ENCODE measurements at places on chromosomes 16 and 17.

DNA sequence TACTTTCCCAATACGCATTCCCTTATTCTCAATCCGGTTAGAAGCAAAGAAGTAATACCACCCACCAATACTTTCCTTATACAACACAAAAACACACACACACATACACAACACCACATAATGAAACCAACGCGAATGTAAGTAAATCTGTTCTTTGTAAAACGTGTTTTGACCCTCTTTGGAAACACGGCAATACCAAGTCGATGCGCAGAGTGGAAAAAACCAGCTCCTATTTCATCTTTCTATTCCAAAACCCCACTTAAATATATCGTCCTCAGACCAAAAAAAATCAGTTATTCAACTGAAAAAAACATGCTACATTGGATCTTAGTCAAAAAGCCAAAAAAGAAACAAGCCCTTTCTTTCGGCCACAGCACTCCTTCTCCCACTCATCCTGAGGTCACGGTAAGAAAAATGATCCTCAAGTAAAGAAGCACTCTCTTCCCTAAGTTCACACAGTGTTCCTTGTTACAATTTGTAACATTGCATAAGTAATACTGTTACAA is 31.0 kb upstream of the ARL4D start:
- DNase-seq = peak; percentile 21

DNA sequence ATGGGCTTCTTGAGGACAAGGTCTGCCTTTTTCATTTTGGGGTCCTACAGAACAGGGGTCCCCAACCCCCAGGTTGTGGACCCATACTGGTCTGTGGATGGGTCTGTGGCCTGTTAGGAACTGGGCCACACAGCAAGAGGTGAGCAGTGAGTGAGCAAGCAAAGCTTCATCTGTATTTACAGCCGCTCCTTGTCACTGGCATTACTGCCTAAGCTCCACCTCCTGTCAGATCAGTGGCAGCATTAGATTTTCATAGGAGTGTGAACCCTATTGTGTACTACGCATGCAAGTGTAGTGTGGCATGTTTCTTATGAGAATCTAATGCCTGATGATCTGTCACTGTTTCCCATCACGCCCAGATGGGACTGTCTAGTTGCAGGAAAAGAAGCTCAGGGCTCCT is 33.9 kb downstream of the ERN1 start:
- DNase-seq = no peak

- no peak for DNase-seq
Measured at GRCh38 chr17:46053911-46054534, 55.0 kb downstream of the STH start.

- DNase-seq = no peak
Measured at GRCh38 chr17:45768000-45768399, 16.1 kb upstream of the CRHR1 start.

DNA sequence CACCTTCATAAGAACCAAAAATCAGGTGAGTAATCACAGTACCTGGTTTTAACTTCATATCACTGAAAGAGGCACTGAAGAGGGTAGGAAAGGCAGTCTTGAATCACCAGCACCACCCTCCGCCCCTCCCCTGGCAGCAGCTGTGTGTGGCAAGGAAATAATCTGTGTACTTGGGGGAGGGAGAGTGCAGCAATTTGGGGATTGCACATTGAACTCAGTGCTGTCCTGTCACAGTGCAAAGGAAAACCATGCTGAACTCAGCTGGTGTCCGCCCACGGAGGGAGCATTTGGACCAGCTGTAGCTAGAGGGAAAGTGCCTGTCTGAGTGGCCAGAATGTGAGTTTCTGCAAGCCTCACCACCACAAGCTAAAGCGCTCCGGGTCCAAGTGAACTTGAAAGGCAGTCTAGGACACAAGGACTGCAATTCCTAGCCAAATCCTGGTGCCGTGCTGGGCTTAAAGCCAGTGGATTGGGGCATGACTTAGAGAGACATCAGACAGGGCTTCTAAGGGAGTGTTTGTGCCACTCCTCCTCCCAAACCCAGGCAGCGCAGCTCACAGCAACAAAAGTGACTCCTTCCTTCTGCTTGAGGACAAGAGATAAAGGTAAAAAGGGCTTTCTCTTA is 39.7 kb upstream of the ALDH3A1 start:
- DNase-seq = no peak

DNA sequence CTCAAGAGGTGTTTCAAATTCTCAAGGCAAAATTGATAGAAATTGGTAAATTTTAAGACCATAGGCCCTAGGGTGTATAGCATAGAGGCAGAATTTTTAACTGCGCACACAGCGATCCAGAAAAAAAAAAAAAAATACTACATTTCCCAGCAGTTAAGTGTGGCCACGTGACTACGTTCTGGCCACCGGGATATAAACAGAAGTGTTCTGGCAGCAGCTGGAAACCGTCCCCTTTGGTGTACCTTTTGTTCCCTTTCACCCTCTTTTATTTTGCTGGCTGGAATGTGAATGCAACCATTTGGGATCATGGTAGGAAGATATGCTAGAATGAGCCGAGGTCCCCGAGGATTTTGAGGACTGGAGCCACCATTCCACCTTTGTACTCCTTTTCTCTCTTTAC is 52.7 kb upstream of the AKAP1 start:
- DNase-seq = peak; percentile 58

GRCh38 chr16:49921791-49922456 is 66.0 kb upstream of the ZNF423 start:
- DNase-seq = peak; percentile 60

- no peak for DNase-seq
Measured at GRCh38 chr17:27232328-27232727, 61.6 kb upstream of the WSB1 start.

- no peak for DNase-seq
Measured at GRCh38 chr16:23879735-23880373, 44.1 kb downstream of the PRKCB start.

- DNase-seq = no peak
Measured at GRCh38 chr17:15134363-15134762, 130.8 kb downstream of the PMP22 start.

DNA sequence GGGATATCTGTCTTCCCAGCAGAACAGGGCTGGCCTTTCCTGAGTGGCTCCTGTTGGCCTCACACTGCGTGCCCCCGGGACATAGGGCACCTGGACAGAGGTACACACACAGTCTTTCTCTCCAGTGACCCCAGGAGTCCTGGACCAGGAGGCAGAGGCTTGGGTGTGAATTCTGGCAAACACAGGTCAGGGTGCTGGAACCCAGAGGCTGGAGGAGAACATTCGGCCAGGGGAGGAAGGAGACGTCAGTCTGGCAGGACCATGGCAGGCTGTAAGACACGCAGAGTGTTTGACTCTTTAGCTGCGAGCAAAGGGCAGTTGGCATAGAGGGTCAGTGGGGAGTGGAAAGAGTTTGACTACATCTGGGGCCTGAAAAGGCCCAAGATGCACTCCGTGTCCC is 4.1 kb upstream of the TVP23A start:
- no peak for DNase-seq

DNA sequence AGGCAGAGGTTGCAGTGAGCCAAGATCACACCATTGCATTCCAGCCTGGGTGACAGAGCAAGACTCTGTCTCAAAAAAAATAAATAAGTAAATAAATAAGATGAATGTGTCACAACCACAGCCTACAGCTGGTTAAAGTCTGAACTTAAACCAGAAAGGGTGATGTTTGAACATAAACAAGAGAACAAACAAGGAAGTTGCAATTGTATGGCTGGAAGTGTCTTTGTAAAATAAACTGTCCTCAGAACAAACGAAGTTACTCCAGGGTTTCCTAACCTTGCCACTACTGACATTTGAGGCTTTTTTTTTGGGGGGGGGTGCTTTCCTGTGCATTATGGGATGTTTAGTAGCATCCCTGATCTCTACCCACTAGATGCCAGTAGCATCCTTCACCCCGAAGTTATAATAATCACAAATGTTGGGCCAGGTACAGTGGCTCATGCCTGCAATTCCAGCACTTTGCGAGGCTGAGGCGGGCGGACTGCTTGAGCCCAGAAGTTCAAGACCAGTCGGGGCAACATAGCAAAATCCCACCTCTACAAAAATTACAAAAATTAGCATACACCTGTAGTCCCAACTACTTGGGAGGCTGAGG is 119.2 kb downstream of the XYLT1 start:
- no peak for DNase-seq

DNA sequence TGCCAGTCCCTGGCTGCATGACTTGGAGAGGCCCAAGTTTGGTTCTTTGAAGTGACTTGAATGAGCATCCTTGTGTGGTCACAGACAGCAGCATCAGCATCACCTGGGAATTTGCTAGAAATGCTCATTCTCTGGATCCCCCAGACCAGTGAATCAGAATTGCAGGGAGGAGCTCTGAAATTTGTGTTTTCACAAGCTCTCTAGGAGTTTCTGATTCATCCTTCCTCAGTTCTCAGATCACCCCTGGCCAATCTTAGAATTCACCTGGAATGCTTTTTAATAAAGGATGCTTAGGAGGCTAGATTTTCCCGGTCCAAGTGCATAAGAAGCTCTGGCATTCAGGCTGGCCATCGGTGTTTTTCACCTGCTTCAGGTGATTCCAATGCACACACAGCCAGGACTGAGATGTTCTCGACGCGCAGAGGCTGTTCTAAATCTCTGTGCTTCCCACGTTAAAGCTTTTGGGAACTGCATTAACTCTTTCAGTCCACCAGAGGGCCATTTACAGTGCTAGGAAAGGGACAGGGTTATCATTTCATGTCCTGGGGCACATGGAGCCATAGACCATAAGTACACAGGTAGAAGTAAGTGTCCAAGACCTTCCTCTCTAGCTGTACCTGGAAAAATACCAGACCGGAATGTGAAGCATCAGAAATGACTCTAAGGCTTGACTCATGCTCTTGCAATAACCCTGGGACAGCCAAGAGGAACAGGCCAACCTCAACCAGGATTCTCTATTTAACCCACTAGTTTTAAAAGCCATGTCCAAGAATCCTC is 85.7 kb upstream of the XYLT1 start:
- DNase-seq = peak; percentile 52

GRCh38 chr17:81156866-81157805 is 8.2 kb upstream of the PVALEF start:
- DNase-seq = no peak

- no peak for DNase-seq
Measured at GRCh38 chr17:4879601-4880000, 19.7 kb upstream of the C17orf107 start.

DNA sequence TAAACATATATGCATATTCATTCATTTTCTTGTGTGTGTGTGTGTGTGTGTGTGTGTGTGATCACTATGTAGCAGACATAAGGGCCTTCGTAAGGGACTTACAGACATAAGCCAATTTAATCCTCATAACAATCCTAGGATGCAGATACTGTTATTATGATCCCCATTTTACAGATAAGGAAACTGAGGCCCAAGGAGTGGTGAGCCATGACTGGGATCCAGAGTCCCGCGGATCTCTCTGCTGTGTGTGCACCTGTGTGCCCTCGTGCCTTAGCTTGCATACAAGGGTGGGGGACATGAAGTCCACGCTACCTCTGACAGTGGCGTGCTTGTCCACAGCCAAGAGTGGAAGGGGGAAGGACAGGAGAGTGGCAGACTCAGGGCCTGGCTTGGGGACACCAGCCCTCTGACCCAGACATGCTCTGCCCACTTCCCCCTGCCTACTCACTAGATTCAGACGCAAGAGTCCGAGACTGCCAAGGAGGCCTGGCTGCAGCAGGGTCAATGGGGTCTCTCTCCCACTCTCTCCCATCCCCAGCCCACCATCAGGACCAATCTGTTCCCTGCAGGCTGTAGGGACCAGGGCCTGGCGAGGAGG is 9.8 kb upstream of the SMTNL2 start:
- DNase-seq = no peak

DNA sequence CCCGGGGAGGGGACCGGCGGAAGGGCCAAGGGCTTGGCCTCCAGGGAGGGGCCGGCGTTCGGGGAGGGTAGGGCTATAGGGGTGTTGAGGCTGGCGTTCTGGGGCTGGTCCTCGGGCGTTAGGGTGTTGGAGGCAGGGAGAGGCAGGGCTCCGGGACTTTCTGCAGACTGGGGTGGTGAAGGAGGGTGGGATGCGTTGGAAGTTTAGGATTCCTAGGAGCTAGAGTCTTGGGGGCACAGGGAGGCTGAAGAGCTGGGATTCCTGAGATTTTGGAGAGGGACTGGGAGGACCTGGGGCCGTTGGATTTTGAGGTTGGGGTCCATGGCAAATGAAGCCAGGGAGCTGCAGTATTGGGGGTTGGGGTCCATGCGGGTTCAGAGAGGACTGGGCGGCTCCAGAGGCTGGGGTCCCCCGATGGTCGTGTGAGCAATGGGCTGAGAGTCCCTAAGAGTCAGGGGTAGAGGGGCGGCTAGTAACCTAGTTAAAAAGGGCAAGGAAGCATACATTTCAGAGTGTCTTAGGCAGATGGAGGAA is 740 bp downstream of the NFATC2IP start:
- peak; percentile 33 for DNase-seq

DNA sequence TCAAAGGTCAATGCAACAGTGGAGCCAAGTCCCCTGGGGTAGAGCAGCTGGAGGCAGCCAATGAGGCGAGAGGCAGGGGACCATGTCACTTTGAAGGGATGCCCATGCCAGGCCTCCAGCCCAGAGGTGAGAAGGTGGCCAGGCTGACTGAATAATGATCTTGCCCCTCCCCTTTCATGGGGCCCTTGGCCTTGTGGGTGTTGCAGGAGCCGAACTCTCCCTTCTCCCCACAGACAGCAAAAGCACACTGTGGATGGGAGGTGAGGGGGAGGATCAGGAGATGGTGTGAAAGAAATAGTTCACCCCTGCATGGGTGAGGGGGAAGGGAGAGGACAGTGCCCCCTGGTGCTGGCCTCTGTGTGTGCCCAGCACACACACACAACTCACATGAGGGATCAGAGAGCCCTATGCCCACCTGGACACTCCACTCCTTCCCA is 15.8 kb upstream of the TBX21 start:
- no peak for DNase-seq

GRCh38 chr16:2711370-2712062 is 8.5 kb downstream of the PRSS27 start:
- DNase-seq = no peak

DNA sequence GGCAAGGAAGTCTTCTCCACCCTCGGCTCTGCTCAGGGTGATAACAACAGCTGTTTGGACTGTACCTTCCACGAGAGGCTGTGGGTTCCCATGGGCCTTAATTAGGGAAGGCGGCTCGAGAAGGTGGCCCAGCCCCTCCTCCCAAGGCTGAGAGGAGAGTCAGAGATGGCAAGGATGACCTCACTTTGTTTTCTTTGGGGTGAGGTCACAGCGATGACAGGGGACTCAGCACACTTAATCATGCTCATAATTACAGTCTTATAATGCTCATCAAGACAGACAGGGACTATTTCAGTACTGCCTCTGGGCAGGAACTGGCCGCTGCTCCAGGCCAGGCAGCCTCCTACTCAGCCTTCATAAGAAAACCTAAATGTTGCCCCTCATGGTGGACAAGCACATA is 19.7 kb downstream of the WFDC1 start:
- DNase-seq = no peak

DNA sequence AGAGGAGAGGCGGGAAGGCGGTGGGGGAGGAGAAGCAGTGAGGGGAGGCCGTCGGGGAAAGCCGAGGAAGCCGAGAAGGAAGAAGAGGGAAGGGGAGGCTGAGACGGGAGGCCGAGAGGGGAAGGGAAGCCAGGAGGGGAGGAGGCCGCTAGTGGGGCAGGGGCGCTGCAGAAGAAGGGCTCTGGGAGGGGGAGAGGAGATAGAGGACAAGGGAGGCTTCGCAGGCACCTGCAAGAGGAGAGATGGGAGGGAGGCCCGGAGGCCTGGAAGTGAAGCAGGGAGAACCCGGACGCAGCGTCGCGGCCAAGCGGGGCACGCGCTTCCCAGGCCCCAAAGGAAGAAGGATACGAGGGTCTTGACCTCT is 2.3 kb downstream of the C17orf58 start:
- DNase-seq = no peak

GRCh38 chr17:59254742-59255141 is 34.4 kb downstream of the GDPD1 start:
- DNase-seq = peak; percentile 40
